Thyroid gland (tissue), 4 donors: ENCODE measurements at places on chromosomes 7 and 10.
A peak's percentile ranks its signal among the peaks of the same experiment; 100 is the strongest.

- DNase-seq: no peak
These were observed 226.7 kb downstream of the SNX13 start for GRCh38 chr7:17713584-17713983.

DNA sequence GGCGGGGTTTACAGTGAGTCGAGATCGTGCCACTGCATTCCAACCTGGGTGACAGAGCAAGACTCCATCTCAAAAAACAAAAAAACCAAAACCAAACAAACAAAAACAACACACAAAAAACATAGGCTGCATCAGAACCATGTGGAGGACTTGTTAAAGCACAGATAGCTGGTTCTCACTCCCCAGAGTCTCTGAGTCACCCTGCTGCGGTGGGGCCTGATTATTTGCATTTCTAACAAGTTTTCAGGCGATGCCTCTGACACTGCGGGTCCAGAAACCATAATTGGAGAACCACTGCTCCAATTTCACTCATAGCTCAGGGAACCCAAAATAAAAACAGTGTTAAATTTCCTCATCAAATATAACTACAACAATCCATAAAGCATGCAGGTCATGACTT lies 816.7 kb downstream of the MAGI2 start:
- no peak for DNase-seq

- DNase-seq: peak; percentile 57
These were observed 20.7 kb downstream of the MTURN start for GRCh38 chr7:30155481-30155880.

- no peak for DNase-seq
These were observed 152.9 kb upstream of the INHBA start for GRCh38 chr7:41855798-41856197.

DNA sequence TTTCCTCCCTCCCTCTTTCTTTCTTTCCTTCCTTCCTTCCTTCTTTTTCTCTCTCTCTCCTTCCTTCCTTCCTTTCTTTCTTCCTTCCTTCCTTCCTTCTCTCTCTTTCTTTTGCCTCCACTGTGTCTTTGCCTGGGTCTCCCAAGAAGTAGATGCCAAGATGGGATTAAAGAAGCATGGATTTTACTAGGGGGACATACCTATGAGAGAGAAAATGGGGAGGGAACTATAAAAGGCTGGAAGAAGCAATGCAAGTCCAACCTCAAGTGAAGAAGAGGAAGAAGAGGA lies 33.3 kb upstream of the CRTAC1 start:
- DNase-seq: no peak

DNA sequence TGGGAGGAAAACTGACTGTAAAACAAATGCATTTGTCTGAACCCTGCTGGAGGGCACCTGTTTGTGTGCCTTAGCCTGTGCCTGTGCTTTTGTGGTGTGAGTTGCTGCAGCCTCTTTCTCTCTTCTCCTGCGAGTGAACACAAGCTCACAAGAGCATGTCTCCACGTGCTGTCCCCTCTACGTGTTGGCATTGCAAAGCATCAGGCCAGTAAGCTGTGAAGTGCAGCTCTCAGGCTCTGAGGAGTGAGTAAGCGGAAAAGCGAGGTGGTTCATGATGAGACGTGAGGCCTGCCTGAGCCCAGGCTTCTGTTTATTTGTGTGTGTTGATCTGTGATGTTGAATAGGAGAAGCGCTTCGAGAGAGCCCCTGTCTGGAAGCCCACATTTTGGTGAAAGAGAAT lies 85.6 kb upstream of the PDCD4 start:
- DNase-seq: peak; percentile 96

- no peak for DNase-seq
These were observed 90.5 kb upstream of the SDK1 start for GRCh38 chr7:3210531-3210930.

- DNase-seq: no peak
These were observed 50.5 kb downstream of the HECTD2 start for GRCh38 chr10:91460681-91461080.

DNA sequence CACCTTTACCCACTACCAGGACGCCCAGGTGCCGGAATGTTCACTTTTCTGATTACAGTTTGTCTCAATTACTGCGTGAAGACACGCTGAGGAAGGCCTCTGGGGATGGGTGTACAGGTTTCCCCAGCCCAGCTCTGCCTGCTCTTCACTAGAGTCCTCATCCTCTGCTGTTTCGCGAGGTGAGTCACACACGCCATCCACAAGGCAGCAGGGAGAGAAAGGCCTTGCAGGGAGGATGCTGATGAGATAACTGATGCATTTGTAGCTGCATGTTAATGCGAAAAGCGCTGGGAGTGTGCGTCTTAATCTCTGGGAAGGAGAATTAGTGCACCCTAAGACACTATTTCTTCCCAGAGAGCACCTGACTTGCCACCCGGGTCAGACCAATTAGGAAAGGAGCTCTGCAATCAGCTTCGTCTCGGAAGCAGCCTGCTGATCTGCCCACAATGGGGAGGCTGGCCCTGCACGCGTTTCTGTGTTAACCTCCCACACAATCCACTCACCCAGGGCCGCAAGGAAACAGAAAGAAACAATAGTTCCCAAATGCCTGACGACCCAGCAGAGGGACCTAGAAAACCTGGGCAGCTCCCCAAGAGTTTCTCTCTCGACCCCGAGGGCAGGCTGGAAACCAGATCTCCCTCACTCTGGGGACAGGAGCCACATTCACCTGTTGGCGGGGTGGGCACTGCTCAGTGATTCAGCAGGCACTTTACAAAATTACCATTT lies 578.7 kb downstream of the GLRX3 start:
- no peak for DNase-seq

DNA sequence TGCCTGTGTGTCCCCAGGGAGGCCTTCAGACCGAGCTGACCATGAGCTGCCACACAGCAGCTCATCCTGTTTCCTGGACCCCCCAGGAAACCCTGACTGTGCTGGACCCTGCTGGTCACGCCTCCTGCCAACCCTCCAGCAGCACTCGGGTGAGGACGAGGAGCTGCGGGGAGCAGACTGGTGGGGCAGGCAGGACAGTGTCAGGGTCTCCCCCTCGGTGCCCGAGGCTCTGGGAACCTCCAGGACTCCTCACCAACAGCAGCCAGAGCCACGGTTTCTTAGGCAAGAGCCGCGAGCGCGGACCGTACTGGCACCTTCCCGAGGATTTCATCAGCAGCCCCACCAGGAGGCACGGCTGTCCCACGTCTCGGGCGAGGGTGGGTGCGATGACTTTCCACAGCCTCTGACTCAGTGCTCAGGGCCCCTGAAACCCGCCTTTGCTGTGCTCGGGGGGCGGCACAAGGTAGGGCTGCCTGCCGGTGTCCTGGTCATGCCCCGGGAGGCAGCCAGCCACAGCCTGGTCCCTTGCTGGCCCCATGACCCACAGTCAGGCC lies 186.9 kb downstream of the ELFN1 start:
- DNase-seq: peak; percentile 1

DNA sequence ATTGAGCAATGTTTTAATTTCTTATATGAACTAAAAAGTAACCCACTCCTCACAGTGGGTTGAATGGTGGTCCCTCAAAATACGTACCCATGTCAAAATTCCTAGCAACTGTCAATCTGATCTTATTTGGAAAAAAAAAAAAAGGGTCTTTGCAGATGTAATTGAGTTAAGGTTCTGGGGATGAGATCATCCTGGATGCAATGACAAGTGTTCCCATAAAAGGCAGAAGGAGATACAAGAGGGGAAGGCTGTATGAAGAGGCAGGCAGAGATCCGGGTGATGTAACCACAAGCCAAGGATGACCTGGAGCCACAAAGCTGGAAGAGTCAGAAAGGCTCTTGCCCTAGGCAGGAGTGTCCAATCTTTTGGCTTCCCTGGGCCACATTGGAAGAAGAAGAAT lies 516.3 kb upstream of the MKI67 start:
- DNase-seq: no peak
